ENCODE measurements at places on chromosomes 11 and 22.

DNA sequence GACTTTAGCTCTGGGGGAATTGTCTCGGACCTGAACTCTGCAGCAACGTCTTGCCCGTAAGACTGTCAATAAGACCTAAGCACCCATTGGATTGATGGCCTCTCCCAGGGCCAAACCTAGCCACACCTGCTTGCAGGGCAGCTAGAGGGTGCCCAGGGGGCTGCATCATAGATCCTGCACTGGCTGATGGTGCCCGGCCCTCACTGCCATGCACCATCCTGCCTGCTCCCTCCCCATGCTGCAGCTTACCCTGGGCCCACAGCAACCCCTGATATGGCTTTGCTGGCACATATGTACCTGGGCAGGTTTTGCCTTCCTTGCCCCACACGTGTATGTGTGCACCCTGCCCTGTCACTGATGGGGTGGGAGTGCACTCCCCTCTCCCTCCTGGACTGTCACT lies 8.9 kb upstream of the BBOX1 start:
- DNase-seq, result no peak

DNA sequence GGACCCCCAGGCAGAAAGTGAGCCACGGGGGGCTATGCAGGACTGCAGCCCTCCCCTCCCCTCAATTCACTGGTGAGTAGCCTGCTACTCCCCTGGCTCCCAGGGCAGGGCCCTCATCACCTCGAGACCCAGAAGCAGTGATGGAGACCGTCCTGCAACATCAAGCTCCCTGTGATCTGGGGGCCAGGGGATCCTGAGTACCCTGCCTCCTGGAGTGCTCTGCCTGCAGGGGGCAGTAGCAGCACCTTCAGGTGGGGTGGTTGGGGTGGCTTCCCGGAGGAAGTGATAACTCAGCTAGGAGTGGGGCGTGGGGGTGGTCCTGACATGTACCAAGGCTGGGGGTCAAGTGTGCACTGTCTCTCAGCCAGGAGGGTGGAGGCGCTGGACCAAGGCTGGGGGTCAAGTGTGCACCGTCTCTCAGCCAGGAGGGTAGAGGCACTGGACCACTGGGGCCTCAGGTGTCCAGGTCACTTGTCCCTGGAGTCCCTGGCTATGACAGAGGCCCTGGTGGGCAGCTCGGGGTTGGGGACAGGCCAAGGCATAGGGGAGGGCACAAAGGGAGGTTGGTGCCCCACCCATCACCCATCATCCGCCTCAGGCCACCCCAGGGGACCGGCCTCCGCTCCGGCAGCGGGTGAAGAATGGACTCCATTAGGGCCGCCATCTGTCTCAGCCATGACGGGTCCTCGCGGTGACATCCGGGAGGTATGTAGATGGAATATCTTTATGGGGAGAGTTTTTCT lies 9.4 kb downstream of the RTN4R start:
- no peak for DNase-seq

DNA sequence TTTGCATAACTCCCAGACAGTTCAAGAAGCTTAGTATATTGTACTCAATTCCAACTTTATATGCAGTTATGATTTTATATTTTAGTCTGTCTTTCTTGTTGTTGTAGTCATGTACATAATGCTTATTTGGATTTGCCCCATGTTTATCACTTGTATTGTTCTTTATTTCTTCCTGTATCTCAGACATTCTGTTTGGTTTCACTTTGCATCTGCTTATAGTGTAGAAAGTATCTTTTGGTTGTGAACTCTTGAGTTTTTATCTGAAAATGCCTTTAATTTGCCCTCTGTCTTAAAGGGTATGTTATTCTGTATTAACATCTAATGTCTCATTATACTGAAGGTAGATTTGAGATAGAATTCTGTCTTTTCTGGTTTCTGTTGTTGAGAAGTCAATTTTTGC lies 275.4 kb downstream of the DYNC2H1 start:
- no peak for DNase-seq

GRCh38 chr22:22458896-22459588 lies 49.5 kb downstream of the ZNF280B start:
- DNase-seq, result no peak

- DNase-seq, result no peak
Measured at GRCh38 chr11:9530901-9531625, 42.4 kb upstream of the WEE1 start.

- DNase-seq, result no peak
Measured at GRCh38 chr22:22717664-22718063, 73.2 kb downstream of the GGTLC2 start.

DNA sequence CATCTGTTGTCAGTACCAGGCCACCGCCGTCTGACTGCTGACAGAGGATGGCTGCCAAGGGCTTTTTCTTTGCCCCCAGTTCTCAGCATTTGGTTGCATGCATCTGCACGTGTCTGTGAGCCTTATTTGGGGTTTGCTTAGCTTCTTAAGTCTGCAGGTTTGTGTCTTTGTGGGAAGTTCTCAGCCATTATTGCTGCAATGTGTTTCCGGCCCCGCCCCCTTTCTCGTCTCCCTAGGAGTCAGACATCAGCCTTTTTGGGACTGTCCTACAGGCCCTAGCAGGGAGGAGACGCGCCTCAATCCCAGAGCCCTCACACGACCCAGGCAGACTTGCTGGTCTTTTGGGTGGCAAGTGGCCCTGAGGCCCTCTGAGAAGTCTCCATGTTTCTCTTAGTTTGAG lies 8.0 kb downstream of the MOB2 start:
- DNase-seq, result no peak

GRCh38 chr22:48234011-48234410 lies 1471.6 kb downstream of the TBC1D22A start:
- peak; percentile 28 for DNase-seq

GRCh38 chr11:13672576-13673210 lies 4.2 kb downstream of the FAR1 start:
- DNase-seq, result no peak

GRCh38 chr11:33695051-33695566 lies 5.5 kb downstream of the C11orf91 start:
- no peak for DNase-seq

GRCh38 chr11:13861411-13861810 lies 101.1 kb upstream of the SPON1 start:
- no peak for DNase-seq

GRCh38 chr11:95279921-95280868 lies 49.2 kb upstream of the SESN3 start:
- DNase-seq, result no peak

DNA sequence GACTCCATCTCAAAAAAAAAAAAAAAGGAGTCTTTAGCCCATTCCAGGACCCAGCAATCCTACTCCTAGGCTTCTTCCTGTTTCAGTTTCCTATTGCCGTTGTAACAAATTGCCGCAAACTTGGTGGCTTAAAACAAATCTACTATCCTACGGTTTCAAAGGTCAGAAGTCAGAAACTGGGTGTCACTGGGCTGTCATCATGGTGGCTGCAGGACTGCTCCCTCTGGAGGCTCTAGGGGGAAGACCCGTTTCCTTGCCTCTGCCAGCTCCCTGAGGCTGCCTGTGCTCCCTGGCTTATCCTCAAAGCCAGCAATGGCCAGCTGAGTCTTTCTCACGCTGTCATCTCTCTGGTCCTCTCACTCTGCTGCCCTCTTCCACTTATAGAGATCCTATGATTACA lies 8.7 kb upstream of the DAGLA start:
- no peak for DNase-seq

DNA sequence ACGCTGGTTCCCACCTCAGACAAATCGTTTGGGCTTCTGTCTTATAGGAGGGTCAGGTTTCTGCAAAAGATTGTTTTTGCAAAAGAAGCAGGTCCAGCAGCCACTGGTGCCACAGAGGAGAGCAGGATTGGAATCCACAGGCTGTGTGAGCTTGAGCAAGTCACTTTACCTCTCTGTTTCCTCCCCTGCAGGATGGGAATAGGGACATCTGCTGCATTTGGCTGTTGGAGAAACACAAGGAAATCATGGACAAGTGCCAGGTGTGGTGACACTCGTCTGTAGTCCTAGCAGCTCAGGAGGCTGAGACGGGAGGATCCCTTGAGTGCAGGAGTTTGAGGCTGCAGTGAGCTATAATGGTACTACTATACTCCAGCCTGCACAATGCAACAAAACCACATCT lies 422.6 kb downstream of the MN1 start:
- no peak for DNase-seq

- DNase-seq, result no peak
Measured at GRCh38 chr22:48869788-48870187, 957.9 kb downstream of the BRD1 start.

GRCh38 chr11:121035169-121035755 lies 11.4 kb downstream of the TBCEL start:
- DNase-seq, result no peak

DNA sequence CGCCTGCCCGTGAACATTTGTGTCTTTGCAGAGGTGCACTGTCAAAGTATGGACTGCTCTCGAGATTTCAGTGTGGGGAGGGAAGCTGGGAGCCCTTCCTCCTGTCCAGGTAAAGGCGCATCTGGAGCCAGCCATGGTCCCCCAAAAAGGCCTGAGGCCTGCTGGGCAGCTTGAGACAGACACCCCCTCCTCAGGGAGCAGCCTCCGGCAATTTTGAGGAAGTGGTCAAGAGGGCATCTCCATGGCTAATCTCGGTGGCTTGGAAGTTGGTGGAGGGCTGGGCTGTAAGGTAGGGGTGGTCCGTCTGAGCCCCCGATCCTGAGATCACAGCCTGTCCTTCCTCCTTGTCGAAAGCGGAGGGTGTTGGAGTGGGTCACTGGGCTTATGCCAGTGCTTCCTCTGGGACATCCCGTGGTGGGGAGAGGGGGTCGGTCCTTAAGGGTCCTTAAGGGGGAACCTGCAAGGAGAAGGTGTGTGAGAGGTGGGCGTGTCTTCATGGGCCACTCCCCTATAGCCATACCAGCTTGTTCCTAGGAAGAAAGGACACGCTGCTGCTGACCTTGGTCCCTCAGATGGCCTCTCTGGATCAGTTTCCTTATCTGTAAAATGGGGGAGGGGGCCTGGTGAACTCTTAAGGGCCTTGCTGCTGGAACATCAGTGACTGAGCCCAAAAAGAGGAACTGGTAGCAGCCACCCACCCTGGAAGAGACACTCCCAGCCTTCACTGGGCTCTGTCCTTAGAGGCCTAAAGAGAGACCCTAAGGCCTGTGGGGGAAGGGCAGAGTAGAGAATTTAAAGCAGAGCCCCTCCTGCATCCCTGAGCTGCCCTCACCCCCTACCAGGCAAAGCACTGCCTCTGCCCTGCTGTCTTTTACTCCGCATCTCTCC lies 2.6 kb downstream of the KCNC1 start:
- DNase-seq, result no peak

DNA sequence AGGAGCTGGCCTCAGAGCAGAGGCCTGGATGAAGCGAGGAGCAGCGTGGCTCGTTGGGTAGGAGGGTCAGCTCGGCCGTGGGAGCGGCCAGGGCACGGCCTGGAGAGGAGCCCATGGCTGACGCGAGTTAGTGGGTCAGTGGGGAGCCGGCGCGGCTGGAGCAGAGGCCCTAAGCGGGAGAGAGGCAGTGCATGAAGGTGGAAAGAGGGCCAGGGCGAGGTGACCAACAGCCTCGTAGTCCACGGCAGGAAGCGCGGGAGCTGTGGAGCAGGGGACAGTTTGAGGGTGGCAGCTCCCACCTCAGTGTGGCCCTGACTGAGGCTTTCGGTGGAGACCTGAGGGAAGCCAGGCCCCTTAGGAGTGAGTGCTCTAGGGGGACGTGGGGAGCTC lies 24.1 kb downstream of the DCPS start:
- no peak for DNase-seq

Data from activated CD8-positive, alpha-beta memory T cell treated with anti-CD3 and anti-CD28 coated beads for 24 hours (primary cell).